ENCODE measurements at places on chromosomes 11 and 22. TPM values are rescaled to one million over a fixed set of nuclear protein-coding genes. Genes with fewer than 3 reads are reported as not detected.

Gene WNT7B
- not detected for total RNA-seq

Gene IGLL1
- total RNA-seq: not detected

Gene SOX6
- not detected for total RNA-seq

Gene RBMXL2
- total RNA-seq: not detected

Gene PRODH
- total RNA-seq: not detected

Gene KDELR3
- 0.89 TPM for total RNA-seq

Data from activated naive CD4-positive, alpha-beta T cell treated with anti-CD3 and anti-CD28 coated beads, Interleukin-2, amount 50 U/mL, for 72 hours (primary cell).